Osteoblast (primary cell): ENCODE measurements at places on chromosomes 2 and 18. TPM values are rescaled to one million over a fixed set of nuclear protein-coding genes. Genes with fewer than 3 reads are reported as not detected.

Gene ACKR3
- total RNA-seq, result 18.8 and 26.8 TPM in 2 replicates

Gene ERICH2
- total RNA-seq, result 0.59 TPM in 1 of 2 replicates, not detected in the other

Gene LRRFIP1
- total RNA-seq, result 48.3 and 51.8 TPM in 2 replicates

Gene DLX2
- 0.36 and 0.59 TPM in 2 replicates for total RNA-seq

Gene SPATA3
- total RNA-seq, result not detected in 2 replicates

Gene MAP2
- total RNA-seq, result 2.1 and 2.2 TPM in 2 replicates

Gene BCL11A
- 0.29 and 1.4 TPM in 2 replicates for total RNA-seq

Gene ATP5MC3
- 87.2 and 94.3 TPM in 2 replicates for total RNA-seq

Gene IL1R1
- 89.8 and 116 TPM in 2 replicates for total RNA-seq

- DNase-seq, result no peak
These were observed 123.5 kb upstream of the ZBTB14 start for GRCh38 chr18:5419030-5419429.

GRCh38 chr2:47767880-47768609 lies 14.9 kb upstream of the MSH6 start:
- DNase-seq, result peak; percentile 87

DNA sequence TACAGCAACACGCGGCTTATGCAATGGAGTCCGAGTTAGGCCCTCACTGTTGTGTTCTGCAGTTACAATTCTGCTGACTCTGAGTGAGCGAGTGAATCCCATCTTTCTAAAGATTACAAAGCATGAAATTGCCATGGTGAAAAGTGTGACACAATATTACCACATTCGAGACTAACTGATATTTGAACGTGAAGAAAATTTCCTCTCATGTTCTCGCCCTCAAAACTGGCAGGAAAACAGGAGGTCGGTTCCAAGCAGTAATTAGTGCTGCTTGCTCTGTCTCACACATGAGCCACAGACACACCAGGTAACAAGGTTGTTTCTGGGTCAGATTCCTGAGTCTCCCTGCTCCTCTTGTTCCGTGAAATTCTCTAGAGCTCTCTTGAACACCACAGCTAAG lies 93.7 kb upstream of the RIOK3 start:
- DNase-seq, result no peak

- no peak for DNase-seq
These were observed 2.3 kb downstream of the TMEM182 start for GRCh38 chr2:102764083-102764482.

- no peak for DNase-seq
These were observed 153.0 kb downstream of the NRP2 start for GRCh38 chr2:205835251-205835791.

- DNase-seq, result no peak
These were observed 166.3 kb downstream of the GBX2 start for GRCh38 chr2:236001854-236002253.

DNA sequence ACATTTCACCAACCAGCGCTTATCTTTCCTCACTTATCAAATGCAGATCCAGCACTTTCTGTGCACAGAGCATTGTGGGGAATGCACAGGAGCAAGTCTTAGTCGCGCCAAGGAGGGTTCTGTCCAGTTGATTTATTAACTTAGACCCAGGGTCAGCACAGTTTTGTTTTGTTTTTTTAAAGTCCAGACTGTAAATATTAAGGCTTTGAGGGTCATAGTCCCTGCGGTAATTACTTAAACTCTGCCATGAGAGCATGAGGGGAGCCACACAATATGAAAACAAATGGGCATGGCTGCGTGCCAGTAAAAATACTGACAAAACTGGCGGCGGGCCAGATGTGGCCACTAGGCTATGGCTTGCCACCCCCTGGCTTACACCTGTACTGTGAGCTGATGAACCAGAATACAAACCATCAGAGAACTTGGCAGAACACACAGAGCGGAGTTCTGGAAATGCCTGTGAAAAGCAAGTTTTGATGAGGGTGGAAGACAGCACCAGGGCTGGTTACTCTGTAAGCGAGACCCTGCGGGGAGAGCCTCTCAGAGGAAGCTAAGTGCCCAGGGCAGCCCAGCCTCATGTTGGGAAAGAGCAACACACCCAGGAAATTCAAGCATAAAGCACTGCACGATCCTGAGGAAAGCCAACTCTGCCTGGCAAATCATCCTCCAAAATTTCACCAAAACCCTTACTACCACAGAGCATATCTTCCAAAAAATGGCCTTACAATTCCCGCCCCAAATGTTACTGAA lies 43.6 kb downstream of the L3MBTL4 start:
- DNase-seq, result no peak

DNA sequence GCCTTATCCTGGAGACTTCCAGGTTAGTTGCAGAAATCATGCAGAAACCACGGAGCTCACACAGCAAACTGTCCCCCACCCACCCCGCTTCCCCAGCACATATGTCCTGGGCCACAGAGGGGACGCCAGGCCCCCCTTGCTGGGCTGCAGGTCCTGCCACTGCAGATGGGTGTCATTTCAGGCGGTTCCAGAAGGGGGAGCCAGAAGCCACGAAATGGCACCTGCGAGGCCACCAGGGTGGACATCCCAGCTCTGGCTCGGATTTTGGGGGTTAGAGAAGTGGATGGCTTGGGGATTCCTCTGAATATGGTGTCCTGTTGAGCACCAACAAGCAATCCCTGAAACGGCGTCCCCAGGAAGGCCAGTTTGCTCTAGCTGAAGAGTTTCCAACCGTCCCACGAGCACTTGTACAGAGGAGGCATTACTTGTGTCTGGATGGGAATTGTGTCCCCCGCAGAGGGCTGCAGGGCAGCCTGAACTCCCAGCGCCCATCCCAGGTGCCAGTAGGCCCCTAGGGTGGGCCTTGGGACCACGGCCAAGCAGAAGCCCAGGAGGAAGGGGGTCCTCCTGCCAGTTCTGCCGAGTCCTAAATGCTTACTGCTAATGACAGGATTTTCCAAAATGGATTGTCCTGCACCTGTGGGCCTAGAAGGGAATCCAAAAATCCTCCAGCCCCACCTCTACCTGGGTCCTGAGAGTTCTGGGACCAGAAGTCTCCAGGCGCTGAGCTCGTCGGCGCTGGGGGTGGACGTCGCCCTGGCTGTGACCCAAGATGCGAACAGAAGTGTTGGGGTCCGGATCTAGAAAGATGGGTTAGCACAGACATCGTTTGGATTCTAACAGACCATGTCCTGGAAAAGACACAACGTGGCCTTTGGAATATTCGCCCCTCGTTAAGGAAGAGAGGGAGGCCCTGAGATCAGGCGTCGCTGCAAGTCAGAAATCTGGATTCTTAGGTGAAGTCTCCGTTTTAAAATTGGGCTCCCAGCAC lies 14.6 kb upstream of the NFATC1 start:
- DNase-seq, result peak; percentile 99

DNA sequence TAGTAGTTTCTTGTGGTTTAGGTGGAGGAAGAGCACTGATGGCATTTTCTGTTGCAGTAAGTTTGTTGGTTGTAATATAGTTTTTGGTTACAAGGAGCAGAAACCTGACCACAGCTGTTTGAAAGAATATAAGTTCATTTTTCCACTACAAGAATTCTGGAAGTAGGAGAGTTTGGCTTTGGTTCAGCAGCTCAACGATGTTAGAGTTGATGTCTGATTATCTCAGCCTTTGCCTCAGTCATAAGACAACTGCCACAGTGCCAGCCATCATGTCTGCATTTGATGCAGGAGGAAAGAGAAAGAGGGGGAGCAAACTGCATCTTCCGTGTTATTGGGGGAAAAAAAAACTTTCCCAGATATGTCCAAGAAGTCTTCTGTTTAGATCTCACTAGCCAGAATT lies 119.1 kb downstream of the LYPD1 start:
- DNase-seq, result no peak

DNA sequence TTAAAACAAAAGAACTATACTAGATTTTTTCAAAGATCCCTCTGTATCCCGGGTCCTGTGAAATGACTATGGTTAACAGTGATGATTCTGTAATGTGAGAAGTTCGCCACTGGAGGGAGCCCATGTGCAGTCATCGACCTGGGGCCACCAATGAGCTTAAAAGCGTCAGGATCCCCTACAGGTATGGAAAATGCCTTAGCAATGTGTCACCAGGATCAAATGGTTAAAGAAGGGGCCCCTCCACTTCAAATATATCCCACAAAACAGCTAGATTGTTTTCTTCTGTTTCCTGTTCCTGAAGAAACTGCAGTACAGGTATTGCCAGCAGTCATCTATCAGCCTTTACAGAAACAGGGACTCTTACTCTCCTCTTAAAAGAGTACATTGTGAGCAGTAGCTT lies 15.3 kb downstream of the CHRNA1 start:
- DNase-seq, result peak; percentile 89

DNA sequence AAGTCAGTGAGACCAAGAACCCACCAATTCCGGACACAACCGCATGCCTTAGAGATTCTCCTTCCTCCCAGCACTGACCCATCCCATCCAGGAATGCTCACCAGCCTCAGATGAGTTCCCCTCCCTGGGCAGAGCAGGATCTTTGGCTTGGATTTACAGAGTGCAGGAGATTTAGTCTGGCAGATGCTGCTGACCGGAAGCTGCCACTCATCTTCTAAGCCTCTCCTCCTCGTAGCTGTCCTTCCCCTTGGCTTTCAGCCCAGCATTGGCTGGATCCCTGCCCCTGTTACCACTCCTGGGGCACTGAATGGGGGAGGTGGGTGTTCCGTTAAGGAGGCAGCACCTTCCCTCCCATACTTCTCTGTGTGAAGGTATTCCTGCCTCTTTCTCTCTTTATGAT lies 53.2 kb downstream of the VWA3B start:
- no peak for DNase-seq

- DNase-seq, result peak; percentile 93
These were observed 5.3 kb upstream of the ASAP2 start for GRCh38 chr2:9201185-9201891.

GRCh38 chr2:236715077-236715476 lies 145.5 kb downstream of the ACKR3 start:
- DNase-seq, result no peak

- DNase-seq, result peak; percentile 95
These were observed 36.1 kb upstream of the MRPL33 start for GRCh38 chr2:27735263-27735904.

DNA sequence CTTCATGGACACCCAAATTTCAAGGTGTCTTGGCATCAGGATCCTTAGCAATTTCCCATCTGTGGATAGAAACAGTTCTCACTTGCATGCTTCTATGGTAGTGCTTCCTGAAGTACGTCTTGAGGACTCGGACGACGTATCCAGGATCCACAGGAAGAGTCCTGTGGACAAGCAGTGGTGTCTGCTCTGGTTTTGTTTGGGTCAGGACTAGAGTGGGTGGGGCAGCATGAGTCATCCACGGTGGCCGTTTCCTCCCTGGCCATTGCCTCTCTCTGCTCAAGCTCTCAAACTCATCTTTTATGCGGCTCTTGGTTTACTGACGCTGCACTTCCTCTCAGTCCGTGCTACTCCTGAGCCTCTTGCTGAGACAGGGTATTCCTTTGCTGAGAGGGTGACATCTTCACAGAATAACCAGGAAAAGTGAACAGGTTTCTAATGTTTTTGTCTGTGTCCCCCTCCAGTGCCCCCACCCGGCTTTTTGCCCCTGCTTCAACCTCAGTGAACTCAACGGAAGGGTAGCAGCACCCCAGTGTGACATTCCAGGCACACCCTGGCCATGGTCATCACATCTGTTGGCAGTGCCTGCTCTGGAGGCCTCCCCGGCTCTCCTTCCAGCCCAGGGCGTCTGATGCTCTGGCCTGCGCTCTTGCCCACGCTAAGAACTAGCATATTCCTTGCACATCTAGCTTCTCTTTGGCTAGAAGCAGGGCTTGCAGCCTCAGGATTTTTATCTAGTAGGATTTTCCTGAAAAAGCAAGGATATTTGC lies 62.2 kb downstream of the ARMC9 start:
- DNase-seq, result peak; percentile 78

DNA sequence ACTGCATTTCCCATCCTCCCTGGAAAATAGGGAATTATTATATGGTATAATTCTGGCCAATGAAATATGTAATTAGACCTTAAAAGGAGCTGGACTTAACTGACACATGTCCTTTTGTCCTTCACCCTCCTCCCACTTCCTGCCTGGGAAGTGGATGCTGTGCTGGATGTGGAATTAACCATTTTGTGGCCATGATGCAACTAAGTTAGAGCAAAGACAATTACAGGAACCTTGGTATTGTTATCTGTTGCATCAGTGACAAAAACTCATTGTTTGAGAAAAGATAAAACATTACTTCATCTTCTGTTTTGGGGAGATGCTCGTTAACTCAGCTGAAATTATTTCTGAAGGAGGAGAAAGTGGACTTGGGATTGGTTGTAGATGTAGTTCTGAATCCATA lies 227.7 kb upstream of the BOD1L2 start:
- no peak for DNase-seq

DNA sequence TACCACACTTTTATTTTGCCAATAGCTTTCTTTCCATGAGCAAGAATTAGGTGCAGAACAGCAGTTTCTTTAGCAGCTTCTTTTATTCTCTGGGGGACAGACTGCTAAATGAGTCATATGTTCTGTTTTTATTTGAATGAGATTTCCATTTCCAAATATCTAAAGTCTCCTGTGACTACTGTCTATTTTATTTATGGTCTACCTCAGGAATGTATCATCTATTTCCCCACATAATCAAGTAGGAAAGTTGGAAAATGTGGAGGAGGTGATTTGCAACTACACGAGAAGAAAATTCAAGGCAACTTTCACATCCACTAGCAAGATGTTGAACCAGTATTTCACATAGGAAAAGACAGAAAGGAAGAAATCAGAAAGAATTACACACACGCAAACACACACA lies 139.9 kb upstream of the MEX3C start:
- no peak for DNase-seq

- DNase-seq, result no peak
These were observed 50.5 kb upstream of the FHOD3 start for GRCh38 chr18:36247036-36247435.

DNA sequence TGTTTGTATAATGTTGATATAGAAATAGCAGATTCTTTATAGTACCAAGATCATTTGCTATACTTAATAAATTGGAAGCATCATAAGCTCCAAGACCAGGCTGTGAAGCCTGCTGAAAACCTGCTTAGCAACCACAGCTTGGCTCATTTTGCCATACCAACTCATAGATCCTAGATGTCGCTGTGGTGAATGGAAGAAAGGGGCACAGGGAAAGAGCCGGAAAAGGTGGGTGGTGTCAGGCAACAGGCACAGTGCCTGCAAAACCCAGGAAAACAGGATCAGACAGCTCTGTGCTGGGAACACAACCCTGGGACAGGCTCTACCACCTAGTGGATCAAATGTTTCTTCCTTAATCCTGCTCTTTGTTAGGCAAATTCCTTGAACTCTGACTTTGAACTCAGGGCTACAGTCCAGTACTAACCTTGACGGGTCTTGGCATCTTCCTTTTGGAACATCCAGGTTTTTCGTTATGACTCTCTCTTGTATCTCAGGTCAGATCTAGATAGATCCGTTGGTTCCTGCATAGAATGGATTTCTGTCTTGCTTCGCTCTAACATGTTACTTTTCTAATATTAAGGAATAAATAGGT lies 31.6 kb downstream of the TWSG1 start:
- peak; percentile 66 for DNase-seq

- no peak for DNase-seq
These were observed 95.3 kb downstream of the FSIP2 start for GRCh38 chr2:185833864-185834263.

- DNase-seq, result no peak
These were observed 197.5 kb downstream of the IRS1 start for GRCh38 chr2:226601881-226602662.

DNA sequence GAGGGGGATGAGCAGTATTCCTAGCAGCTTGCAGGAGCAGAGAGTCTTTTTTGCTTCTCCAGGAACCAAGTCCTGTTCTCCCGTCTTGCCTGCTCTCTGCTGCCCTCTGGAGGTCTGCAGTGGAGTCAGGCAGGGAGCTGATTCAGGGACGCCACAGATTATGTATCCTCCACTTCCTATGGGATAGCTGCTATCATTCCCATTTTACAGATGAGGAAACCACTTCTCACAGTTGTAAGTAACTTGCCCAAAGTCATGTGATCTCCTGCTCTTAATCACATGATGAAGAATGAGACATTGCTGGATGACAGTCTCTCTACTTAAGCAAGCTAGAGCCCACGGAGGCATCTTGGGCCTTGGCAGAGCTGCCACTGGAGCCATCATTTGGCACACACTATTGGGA lies 8.3 kb downstream of the SLC4A5 start:
- peak; percentile 65 for DNase-seq
